ENCODE measurements at places on chromosomes 5 and 9.
A peak's percentile ranks its signal among the peaks of the same experiment; 100 is the strongest.

DNA sequence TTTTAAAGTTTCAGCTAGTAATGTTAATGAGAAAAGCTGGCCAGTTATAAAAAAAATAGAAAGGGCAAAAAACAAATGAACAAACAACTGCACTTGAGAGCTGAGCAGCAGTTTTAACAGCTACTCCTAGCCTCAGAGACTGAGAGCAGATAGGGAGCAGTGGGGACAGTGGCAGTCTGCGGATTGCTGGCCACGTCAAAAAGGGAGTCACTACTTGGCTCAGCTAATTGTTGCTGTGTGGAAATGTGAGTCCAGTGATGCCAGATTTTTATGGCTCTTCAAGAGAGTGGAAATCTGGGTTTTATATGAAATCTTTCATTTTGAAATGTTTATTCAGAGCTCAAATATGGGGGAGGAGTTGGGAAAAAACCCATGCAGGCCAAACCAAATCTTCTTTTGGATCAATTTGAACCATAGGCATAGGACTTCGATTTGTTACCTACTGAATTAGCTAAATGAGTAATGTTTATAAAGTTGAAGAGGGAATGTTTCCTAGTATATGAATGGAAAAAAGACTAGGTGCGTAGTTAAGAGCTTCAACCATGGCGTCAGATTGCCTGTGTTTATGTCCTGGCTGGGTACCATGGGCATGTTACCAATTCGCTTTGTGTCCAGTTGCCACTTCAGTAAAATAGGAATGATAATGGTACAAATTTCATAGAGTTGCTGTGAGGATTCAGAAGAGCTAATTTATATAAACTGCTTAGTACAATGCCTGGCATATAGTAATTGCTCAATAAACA is 102.1 kb downstream of the PAM start:
- no peak overlapping the region for H3K27ac ChIP-seq

GRCh38 chr5:1480217-1480616 is 35.0 kb upstream of the SLC6A3 start:
- no peak overlapping the region for H3K27ac ChIP-seq
- H3K4me3 ChIP-seq: no peak overlapping the region
- H3K36me3 ChIP-seq: peaks cover 86% of the 10 kb centered on the region
- no peak for DNase-seq
- H3K27me3 ChIP-seq: no peaks in the 10 kb centered on the region

DNA sequence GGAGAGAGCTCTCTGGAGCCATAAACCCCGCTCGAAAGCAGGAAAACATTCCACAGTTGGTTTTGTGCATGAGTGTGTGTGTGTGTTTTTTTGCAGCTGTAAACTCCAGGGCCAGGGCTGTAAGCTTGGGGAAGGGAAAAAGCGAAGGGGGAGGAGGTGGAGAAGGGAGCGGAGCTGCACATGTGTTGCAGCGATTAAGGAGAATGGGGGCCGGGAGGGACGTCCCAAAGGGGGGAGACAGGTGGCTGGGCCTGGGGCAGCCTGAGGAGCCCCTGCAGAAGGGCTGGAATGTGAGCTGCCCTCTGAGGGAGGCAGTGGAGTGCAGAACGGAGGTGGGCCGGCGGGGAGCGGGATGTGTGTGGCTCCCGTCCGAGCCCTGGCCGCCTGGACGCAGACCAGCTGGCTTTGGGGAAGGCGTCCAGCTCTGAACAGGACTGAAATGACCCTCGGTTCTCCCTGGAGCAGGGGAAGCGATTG is 2.7 kb upstream of the MYMK start:
- H3K27me3 ChIP-seq: peaks cover 3% of the 10 kb centered on the region
- peaks cover 53% of the 10 kb centered on the region for H3K4me1 ChIP-seq
- peak overlapping the region; percentile 16 for H3K27ac ChIP-seq
- DNase-seq: peak; percentile 66
- no peak overlapping the region for H3K4me3 ChIP-seq

GRCh38 chr5:74838262-74838661 is 27.9 kb downstream of the FAM169A start:
- peaks cover 6% of the 10 kb centered on the region for H3K36me3 ChIP-seq
- H3K27ac ChIP-seq: no peak overlapping the region
- H3K4me3 ChIP-seq: no peak overlapping the region
- no peaks in the 10 kb centered on the region for H3K27me3 ChIP-seq
- no peak for DNase-seq
- no peaks in the 10 kb centered on the region for H3K4me1 ChIP-seq
